ENCODE measurements at places on chromosomes 5 and 9. TPM values are rescaled to one million over a fixed set of nuclear protein-coding genes. Genes with fewer than 3 reads are reported as not detected.

Gene MLANA
- total RNA-seq = not detected

DNA sequence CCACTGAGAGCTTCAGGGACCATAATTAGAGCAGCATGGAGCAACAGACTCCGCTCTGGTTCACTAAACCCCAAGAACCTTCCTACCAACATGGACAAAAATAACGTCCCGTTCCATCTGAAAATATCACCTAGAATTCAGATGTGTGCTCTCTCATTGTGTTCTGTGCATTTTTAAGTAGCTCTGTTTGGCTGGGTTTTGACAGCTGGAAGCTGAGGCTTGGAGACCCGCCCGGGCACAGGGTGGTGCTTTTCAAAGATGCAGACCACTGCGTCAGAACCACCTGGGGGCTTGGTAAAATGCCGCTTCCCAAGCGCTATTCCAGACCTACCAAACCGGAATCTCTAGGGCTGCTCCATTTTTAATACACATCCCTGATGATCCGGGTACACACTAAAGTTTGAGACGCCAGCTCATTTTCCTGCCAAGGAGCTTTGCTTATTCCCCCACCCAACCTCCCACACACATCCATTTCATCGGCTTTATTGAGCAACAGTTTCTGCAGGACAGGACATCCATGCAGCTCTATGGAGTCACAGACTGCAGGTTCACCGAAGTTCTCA lies 104.8 kb downstream of the GABBR2 start:
- DNase-seq = no peak

DNA sequence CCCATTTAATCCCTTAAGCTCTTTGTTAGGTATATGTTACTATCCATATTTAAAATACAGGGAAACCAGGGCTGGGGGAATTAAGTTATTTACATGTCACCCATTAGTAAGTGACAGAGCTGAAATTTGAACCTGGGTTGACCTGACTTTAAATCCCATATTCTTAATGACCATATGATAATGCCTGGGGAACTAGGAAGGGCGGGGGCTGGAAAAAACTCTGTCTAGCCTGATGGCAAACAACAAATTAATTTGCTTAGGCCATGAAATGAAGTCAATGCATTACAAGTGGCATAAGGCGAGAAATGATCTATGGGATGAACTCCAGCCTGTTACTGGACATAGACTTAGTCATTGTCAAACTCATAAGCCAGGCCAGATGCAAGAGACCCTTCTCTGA lies 325.7 kb upstream of the WWC1 start:
- DNase-seq = no peak

- peak; percentile 92 for DNase-seq
Measured at GRCh38 chr9:124810663-124811355, 33.9 kb downstream of the OLFML2A start.

Gene TMEM174
- not detected for total RNA-seq

DNA sequence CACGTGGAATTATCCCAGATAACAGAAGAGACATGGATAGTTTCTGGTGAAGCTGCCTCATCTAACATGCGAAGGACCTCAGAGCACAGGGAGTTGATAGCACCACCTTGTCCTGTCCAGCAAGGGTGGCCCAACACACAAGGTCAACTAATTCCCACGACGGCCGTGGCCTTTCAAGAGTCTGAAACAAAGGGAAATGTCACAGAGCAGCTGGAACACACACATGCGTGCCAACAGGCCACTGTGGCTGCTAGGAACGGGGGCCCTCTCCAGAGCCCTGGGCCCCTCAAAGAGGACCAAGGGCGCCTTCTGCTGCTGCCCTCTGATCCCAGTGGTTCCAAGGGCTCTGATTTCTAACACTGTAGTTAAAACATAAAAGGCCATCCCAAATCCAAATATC lies 50.7 kb downstream of the SECISBP2 start:
- DNase-seq = no peak

GRCh38 chr9:38393128-38393796 lies 760 bp downstream of the ALDH1B1 start:
- no peak for DNase-seq

GRCh38 chr9:133873009-133873408 lies 119.1 kb downstream of the VAV2 start:
- DNase-seq = no peak

Gene SLC1A3
- total RNA-seq = 27.1 TPM

DNA sequence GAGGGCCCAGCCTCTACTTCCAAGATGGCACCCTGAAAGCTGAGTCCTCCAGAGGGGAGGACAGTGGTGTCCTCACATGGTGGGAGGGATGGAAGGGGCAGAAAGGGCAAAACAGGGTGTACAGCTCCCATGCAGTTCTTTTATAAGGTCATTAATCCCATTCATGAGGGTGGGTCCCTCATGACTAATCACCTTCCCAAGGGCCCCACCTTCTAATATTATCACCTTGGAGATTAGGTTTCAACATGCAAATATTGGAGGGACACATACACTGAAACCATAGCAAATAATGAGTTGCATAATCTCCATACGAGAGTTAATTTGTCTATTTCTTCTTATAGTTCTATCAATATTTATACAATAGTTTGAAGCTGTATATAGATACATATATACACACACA lies 5.8 kb upstream of the ZBTB43 start:
- no peak for DNase-seq

Gene C5orf58
- total RNA-seq = 2.4 TPM

DNA sequence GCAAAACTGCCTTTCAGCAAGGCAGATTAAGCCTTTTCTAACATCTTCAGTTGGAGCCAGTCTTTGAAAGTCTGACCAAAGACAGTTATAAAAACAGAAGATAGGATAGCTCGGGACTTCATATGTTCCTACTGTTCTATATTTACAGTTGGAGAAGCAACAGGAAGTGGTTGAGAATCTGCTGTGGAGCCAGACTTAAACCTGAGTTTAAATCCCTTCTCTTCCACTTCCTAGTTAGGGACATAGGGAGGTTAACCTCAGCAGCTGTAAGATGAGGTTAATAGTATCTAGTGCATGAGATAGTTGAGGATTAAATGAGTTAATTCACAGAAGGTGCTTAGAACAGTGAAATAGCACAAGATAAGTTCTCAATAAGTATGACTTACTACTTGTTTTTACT lies 84.5 kb upstream of the FREM1 start:
- DNase-seq = peak; percentile 17

Gene GRIA1
- total RNA-seq = 0.13 TPM

- DNase-seq = no peak
Measured at GRCh38 chr9:15182101-15182551, 124.9 kb downstream of the TTC39B start.

GRCh38 chr5:147675168-147675567 lies 107.4 kb downstream of the JAKMIP2 start:
- DNase-seq = no peak

Gene EFNA5
- total RNA-seq = 4.1 TPM

All from HT1080 (cell line).